ENCODE measurements at places on chromosomes 12 and 14.
A peak's percentile ranks its signal among the peaks of the same experiment; 100 is the strongest.

DNA sequence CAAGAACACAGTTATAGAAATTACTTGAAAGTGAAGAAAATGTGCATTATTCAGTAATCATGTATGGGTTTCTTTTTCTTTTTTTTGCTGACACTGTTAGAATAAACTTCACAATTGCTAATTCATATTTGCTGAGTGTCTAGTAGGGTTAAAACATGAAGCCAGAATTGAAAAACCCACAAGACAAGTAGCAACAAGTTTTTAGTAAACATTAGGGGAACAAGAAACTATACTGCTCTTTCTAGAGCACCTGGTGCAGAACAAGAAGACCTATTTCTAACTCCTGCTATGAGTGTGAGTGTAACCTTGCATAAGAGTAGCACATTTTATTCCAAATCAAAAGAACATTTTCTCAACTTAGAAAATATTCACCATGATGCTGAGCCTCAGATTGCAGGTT is 83.2 kb downstream of the ITPR2 start:
- DNase-seq = no peak

DNA sequence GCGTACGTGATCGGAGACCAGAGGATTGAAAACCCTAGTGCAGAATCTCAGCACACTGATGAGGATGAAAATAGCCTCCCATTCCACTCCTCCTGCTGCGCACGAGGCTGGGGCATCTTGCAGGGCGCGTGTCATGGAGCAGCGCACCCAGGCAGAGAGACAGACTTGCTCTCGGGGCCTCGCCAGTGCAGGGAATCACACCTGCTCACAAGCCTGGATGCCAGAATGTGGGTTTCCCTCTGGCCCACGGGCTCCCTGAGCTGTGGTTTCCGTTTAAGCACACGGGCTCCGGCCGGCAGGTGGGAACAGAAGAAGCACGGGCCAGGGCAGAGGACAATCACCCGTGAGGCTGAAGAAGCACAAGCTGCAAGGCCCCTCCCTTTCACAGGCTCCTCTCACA is 2.0 kb downstream of the FGF6 start:
- no peak for DNase-seq

DNA sequence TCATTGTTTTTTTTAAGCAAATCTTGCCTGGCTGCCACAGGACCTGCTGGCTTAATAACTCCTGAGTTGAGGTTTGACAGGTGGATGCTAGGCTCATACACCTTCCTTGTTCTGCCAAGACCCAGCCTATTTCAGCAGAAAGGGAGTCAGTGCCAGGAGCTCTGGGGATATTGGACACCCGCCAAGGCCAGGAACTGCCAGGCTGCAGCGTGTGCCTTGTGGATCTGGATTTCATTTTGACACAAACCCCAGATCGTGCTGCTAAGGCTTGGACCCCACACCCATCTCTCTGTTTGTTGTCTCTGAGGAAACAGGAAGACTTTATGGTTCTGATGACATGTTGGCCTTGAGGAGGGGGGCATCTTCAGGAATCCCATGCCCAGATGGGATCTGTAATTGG is 44.4 kb upstream of the PRIMA1 start:
- no peak for DNase-seq

GRCh38 chr14:51978681-51979085 is 10.7 kb upstream of the RTRAF start:
- DNase-seq = peak; percentile 16

- DNase-seq = peak; percentile 73
Measured at GRCh38 chr14:102396521-102396920, 33.8 kb downstream of the TECPR2 start.

GRCh38 chr12:18982226-18982949 is 147.1 kb upstream of the PLEKHA5 start:
- no peak for DNase-seq

- DNase-seq = no peak
Measured at GRCh38 chr14:38262844-38263243, 7.0 kb upstream of the CLEC14A start.

DNA sequence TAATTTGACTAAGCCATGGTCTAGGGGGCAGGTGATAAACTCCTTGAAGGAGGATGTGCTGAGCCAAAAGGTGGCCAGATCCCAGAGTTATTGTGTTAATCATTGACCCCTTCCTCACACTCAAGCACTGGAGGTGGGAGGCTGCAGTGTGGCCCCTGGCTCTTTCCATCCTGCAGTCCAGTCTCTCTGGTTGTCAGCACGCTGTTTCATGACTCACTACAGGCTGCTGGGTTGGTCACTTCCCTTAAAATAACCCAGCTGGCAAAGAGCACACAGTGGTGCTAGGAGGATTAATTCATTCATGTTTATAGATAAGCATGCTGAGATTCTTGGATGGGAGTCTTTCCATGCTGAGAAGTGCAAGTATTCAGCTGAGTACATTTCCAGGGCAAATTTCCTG is 228.9 kb downstream of the ANO2 start:
- DNase-seq = peak; percentile 54

DNA sequence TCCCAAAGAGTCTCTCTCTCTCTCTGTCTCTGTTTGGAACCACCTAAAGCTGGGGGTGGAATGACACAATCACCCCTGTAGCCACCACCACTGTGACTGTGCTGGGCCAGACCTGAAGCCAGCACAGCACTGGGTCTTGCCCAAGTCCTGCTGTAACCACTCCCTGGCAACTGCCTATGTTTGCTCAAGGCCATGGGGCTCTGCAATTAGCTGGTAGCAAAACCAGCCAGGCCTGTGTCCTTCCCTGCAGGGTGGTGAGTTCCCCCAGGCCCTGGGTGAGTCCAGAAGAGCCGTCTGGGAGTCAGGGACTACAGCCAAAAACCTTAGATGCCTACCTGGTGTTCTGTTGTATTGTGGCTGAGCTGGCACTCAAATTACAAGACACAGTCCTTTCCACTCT is 50.8 kb downstream of the DGLUCY start:
- no peak for DNase-seq

GRCh38 chr14:64673748-64674147 is 30.5 kb upstream of the PLEKHG3 start:
- no peak for DNase-seq

- DNase-seq = peak; percentile 61
Measured at GRCh38 chr12:122203301-122204166, at the start of gene B3GNT4. Gene B3GNT4, plus strand, starts transcription at chr12:122203709. Its CDS starts 910 bp downstream, at chr12:122204619.

DNA sequence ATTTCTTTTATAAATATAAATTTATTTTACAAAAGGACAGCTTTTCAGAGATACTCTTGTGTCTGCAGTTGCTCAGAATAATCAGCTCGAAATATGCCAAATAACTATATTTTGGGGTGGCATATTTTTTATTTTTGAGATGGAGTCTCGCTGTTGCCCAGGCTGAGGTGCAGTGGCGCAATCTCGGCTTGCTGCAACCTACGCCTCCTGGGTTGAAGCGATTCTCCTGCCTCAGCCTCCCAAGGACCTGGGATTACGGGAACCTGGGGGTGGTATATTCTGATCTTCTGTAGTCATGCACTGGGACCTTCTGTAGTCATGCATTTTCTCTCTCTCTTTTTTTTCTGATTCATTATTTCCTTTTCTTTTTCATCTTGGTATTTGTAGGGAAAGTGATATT is 135.0 kb upstream of the AMIGO2 start:
- no peak for DNase-seq

GRCh38 chr14:95526483-95527386 is 8.1 kb upstream of the GLRX5 start:
- DNase-seq = no peak

GRCh38 chr12:45989721-45990467 is 480 bp downstream of the SCAF11 start:
- peak; percentile 75 for DNase-seq

- DNase-seq = no peak
Measured at GRCh38 chr14:104510794-104511611, 68.6 kb upstream of the C14orf180 start.

DNA sequence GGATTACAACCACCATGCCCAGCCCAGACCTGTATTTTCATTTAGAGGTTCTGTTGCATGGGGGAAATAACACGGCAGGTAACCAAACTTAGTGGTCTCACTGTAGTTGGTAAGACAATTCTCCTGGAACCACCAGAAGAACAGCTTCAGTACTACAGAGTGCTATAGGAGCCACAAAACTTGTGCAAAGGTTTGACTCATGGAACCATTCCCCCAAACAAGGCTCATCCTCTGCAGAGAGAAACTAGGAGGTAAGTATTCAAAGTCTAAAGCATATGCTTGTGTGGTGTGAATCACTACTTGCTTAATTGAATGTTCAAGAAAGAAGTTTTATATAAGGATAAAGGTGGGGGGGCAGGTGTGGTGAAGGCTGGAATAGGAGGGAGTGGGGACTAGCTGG is 58.7 kb downstream of the GNS start:
- DNase-seq = no peak

- DNase-seq = no peak
Measured at GRCh38 chr14:95713596-95714371, at the start of gene TCL1A. Gene TCL1A, minus strand, starts transcription at chr14:95714125. Its CDS starts 59 bp downstream, at chr14:95714066.

DNA sequence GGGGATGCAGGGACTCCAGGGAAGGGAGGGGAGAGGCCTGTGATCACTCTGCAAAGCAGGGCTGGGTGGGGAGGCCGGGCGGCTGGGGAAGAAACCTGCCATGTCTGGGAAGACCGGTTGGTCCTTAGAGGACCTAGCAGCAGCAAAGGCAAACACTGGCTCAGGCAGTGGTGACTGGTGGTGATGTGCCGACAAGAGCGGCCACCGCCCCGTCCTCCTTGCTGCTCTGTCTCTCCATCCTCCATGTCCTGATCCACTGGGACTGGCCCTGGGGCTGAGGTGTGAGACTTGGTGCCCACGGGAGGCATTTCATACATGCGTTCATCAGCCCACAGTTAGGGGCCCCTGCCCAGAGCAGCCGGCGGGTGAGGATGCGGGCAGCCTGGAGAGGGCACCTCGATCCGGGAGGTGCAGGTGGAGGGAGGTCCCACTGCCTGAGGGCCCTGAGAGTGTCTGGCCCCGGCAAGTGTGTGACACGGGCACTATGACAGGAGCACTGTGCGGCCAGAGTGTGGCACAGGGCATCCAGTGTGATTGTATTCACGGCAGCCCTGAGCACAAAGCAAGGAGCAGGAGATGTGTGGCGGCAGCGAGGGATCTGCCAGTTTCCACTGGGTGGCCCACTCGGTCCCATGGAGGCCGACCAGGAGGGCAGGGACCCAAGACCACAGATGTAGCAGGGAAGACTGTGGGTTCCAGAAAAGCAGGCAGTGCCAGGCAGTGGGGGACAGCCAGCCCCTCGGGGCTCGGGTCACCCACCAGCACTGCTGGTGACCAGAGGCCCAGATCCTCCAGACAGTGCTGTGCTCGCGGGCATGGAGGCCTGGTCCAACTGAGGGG is 13.9 kb downstream of the ANKRD9 start:
- no peak for DNase-seq

GRCh38 chr12:57888409-57889157 is 42.1 kb upstream of the CTDSP2 start:
- DNase-seq = peak; percentile 83

- peak; percentile 90 for DNase-seq
Measured at GRCh38 chr14:91284146-91284790, 39.8 kb upstream of the GPR68 start.

DNA sequence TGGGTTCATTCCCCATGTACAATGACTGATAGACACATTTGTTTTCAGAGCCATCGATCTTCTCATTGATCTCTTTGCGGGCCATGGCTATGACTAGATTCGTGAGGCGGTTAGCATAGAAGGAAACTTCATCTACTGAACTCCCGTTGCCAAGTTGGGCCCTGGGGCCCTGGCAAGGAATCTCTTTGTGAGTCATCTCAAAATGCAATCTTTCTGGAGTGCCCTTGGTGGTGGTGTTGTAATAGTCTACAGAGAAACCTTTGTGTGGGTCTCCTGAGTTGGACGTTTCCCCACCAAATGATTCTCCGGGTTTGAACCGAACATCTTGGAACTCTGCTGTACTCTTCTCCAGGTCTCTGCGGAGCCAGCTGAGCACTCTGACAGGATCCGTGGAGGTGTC is 20.4 kb downstream of the AKAP3 start:
- no peak for DNase-seq

GRCh38 chr12:51246254-51246853 is 7.7 kb downstream of the DAZAP2 start:
- peak; percentile 75 for DNase-seq

GRCh38 chr12:5258498-5258897 is 173.4 kb upstream of the NTF3 start:
- peak; percentile 92 for DNase-seq

DNA sequence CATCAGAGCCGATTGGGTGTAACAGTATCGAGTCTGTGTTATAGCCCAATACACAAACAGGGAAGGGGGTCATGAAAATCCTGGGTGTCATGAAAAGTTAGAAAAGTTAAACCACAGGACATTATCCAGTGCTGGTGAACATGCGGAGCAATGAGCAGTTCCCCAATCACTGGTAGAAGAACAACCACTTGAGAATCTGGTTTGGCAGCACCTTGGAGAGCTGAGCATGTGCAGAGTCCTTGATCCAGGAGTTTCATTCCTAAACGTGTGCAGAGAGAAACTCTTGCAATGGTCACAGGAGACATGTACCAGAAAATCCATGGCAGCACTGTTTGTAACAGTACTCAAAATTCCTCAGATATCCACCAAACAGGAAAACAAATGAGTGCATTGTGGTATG is 23.0 kb upstream of the JDP2 start:
- no peak for DNase-seq

DNA sequence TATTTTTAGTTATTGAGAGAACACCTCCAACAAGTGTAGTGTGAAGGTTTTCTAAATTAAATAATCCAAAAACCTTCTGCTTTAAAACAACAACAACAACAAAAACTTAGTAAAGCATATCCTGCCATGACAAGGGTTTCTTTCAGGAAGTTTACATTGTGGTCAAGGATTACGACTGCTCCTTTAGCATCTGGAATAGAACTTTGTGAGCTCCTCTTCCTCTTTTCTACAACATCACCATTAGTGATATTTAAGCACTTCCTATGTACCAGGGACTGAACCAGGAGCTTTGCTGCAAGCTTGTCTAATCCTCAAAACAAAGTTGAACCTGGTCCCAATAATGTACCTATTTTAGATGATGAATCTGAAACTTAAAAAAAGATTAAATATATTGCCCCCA is 315.4 kb upstream of the KITLG start:
- peak; percentile 15 for DNase-seq

GRCh38 chr12:116654226-116654743 is 83.6 kb downstream of the SPRING1 start:
- DNase-seq = no peak

DNA sequence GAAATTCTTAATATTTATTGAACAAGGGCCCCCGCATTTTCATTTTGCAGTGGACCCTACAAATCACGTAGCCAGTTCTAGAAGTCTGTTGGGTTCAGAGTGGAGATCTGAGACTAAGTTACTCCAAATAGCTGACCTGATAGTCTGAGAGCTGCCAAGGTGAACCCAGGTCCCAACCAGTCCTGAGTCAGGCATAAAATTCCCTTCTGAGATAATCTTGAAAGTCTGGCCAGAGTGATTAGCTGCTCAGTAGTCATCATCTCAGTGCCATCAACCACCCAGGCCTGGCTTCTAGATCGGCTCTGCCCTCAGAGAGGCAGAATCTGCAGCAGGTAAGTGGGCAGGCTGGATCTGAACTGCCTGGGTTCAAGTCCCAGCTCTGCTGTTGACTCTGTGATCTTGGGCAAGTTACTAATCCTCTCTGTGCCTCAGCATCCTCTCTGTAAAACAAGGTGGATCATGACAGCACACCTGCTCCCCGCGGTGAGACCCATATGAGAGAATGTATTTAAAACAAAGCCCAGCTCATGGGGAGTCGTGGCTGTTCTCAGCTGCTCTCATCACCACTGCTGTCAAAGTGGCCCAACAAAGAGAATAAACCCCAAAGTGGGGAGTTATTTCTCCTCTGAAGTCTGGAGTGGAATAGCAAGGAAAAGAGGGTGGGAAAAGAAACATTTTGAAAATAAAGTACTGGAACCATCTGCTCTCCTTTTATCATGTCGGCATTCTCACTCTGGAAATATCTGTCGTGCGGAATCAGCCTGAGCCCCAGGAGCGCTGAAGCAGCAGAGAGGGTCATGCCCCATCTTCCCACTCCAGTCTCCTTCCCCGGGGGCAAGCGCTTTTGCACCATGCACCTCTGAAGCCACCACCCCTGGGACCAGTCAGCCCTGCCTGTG is 193.3 kb downstream of the DPF3 start:
- DNase-seq = peak; percentile 25

All from EH (cell line).